ENCODE measurements at places on chromosomes 6 and 20.

GRCh38 chr6:134678436-134678889 lies 271.4 kb downstream of the ALDH8A1 start:
- peak; percentile 75 for DNase-seq

DNA sequence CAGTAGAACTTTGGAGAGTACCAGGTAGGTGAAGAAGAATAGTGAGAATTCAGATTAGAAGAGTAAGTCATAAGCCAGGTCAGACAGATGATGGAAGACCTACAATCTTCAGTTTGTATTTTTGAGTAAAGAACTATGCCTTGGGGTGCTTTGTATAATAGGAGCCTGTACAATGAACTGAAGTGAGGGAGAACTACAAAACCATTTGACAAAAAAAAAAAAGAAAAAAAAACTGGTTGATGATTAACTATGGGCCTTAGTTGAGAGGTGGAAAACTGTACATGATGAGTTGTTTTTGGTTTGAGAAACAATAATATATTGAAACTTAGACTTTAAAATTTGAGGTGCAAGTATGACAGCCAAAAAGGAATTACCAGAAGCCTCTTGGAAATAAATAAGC lies 25.7 kb downstream of the VTA1 start:
- DNase-seq: no peak

DNA sequence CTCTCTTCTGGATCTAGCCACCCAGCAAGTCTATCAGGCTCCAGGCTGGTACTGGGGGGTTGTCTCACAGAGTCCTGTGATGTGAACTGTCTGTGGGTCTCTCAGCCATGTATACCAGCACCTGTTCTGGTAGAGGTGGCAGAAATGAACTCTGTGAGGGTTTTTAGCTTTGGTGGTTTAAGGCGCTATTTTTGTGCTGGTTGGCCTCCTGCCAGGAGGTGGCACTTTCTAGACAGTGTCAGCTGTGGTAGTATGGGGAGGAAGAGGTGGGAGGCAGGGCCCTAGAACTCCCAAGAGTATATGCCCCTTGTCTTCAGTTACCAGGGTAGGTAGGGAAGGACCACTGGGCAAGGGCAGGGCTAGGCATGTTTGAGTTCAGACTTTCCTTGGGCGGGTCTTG lies 75.8 kb downstream of the SNAP91 start:
- DNase-seq: no peak

GRCh38 chr20:33933469-33933909 lies 60.2 kb upstream of the RALY start:
- peak; percentile 63 for DNase-seq

- DNase-seq: no peak
These were observed 117.8 kb upstream of the SUPT3H start for GRCh38 chr6:45495429-45496084.

DNA sequence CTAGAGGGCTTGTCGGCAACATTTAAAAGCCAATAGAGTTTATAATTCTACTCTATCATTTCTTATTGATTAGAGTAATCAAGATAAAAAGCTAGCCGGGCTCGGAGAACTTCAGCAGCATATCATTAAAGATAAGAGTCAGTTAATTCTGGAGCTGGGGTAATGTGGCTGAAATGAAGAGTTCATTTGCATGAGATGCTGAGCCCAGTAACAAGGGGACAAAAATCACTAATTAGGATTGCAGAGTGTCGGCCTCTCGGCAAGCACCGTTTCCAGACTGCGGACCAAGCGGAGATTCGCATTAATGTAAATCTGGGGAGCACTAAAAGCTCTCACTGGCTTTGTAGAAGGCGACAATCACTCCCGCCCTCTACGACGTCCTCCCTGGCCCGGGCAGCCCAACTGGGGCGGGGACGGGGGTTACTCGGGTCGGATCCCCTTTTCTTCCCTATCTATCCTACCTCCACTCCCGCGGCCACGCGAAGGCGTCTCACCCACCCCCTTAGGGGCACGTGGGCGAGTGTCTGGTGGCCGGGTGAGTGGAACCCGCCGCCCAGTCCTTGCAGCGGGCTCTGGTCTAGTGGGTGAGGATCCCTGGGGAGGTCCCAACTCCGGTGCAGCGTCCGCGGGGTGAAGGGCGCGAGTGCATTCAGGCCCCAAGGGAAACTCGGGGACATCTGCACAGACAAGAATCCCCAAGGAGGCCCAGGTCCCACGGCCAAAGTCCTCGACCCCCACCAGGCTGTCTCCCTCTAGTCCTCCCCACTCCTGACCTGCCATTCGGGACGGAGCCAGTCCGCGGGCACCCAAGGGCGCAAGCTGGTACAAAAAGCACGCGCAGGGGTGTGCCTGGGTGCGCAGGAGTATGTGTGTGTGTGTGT lies 42.2 kb upstream of the OSTM1 start:
- no peak for DNase-seq

- no peak for DNase-seq
These were observed 74.0 kb downstream of the UNC5CL start for GRCh38 chr6:40965046-40965445.

GRCh38 chr20:25253606-25254275 lies 5.9 kb downstream of the PYGB start:
- no peak for DNase-seq

DNA sequence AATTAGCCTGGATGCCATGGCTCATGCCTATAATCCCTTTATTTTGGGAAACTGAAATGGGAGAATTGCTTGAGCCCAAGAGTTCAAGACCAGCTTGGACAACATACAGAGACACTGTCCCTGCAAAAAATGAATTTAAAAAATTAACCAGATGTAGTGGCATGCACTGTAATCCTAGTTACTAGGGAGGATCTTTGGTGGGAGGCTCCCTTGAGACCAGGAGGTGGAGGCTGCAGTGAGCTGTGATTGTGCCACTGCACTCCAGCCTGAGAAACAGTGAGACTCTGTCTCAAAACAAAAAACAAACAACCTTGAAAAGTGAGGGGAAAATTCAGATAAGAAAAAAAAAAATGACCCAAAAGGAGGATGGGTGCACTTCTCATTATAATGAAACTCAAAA lies 23.4 kb downstream of the CAP2 start:
- DNase-seq: no peak

DNA sequence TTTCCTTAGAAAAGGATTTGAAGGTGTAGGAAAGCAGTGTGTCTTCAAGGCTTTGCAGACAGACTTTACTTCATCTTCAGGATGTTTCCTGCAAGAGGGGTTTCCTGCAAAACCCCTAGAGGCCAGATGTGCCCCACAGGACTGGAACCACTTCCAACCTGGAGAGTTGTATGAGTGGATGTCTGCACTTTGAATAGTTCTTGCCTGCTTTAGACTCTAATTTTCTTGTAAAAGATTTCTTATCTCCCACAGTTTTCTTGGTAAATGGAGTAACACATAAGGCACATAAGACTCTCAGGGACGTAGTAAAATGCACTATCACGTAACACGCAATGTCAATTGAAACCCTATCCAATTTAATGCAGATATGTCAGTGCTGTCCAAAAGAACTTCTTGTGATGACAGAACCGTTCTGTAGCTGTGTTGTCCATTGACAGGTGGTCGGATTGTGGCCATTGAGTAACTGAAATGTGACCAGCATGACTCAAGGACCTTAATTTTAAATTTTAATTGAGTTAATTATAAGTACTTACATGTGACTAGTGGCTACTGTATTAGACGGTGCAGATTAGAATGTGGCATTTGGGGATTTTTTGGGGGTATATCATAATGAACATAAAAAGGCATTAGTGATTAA lies 118.7 kb downstream of the JARID2 start:
- DNase-seq: no peak

GRCh38 chr6:21437581-21437980 lies 156.0 kb upstream of the SOX4 start:
- no peak for DNase-seq

- no peak for DNase-seq
These were observed 18.1 kb upstream of the ASCC3 start for GRCh38 chr6:100899202-100899601.

GRCh38 chr6:168061269-168062210 lies 17.5 kb downstream of the FRMD1 start:
- no peak for DNase-seq

GRCh38 chr6:90581146-90581545 lies 5.7 kb downstream of the MAP3K7 start:
- no peak for DNase-seq

GRCh38 chr20:58192567-58192966 lies 35.9 kb downstream of the ANKRD60 start:
- no peak for DNase-seq

DNA sequence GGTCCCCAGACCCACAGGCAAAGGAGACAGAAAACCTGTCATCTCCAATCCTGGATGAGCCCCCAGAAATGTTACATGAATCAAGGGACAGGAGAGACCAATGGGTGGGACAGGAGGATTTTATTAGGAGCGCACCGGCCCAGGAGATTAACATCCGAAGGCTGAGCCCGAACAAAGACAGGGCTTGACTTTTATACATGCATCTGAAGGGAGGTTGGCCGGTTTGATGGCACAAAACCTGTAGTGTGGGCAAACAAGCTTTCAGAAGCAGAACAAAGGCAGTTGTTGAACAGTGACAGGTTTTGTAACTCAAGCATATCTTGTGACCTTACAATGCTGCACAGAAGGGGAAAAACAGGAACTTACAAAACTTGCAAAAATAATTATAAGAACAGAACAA lies 83.9 kb upstream of the GPR6 start:
- no peak for DNase-seq

DNA sequence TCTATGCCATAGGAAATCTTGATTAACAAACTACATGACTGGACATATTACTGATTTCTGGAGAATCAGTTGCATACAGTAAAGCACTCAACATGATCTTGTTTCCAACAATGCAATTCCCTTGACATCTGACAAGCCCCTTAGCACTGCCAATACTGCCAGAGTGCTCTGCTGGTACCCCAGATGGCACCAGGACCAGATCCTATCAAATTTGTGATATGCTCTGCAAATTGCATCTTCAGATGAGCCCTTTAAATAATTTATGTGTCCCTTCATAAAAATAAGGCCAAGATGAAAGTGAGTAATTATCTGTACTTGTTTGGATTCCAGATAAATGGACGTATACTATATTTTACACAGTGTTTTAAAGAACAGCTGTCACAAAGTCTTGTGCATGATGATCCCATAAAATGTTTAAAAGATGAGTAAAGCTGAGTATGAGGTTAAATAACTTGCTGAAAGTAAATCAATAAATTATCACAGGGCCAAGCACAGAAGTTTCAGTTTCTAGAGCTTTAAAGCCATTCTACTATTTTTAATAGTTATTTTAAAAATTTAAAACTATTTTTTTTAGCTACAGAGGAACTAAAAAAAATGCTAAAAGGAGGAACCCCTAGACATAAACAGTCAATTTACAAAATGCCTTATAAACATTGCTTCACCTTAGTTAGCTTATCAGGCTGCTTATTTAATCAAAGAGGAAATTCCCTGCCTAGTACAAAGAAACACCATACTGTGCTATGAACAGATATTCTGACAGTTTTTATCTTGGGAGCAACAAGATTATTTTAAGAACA lies 42.1 kb downstream of the NUDT3 start:
- DNase-seq: no peak

GRCh38 chr20:3781153-3781910 lies at the start of gene SPEF1:
SPEF1 (minus strand) TSS chr20:3781448; CDS start chr20:3781287, 161 bp downstream.
- DNase-seq: peak; percentile 95

Data from testis (tissue), 5 donors.